ENCODE measurements at places on chromosomes 2 and 18. TPM values are rescaled to one million over a fixed set of nuclear protein-coding genes. Genes with fewer than 3 reads are reported as not detected.

Gene TMEM182
- 152 TPM for total RNA-seq

Gene BOD1L2
- not detected for total RNA-seq

Gene FIGN
- 1.0 TPM for total RNA-seq

Gene HOXD9
- total RNA-seq, result 5.7 TPM

Gene DTNA
- total RNA-seq, result 94.5 TPM

Gene OSBPL6
- 2.1 TPM for total RNA-seq

All from skeletal muscle tissue (tissue), 5 donors.